Activated naive CD4-positive, alpha-beta T cell treated with anti-CD3 and anti-CD28 coated beads for 36 hours (primary cell): ENCODE measurements at places on chromosomes 5 and 9. TPM values are rescaled to one million over a fixed set of nuclear protein-coding genes. Genes with fewer than 3 reads are reported as not detected.

Gene N4BP3
- 1.6 TPM for total RNA-seq

Gene PTPA
- 94.5 TPM for total RNA-seq

Gene IRX1
- not detected for total RNA-seq

Gene TEX48
- not detected for total RNA-seq

GRCh38 chr9:4137234-4137633 is 162.6 kb downstream of the GLIS3 start:
- no peak for DNase-seq
- no peaks in the 10 kb centered on the region for H3K4me1 ChIP-seq
- H3K27ac ChIP-seq = no peak overlapping the region
- H3K36me3 ChIP-seq = no peaks in the 10 kb centered on the region

DNA sequence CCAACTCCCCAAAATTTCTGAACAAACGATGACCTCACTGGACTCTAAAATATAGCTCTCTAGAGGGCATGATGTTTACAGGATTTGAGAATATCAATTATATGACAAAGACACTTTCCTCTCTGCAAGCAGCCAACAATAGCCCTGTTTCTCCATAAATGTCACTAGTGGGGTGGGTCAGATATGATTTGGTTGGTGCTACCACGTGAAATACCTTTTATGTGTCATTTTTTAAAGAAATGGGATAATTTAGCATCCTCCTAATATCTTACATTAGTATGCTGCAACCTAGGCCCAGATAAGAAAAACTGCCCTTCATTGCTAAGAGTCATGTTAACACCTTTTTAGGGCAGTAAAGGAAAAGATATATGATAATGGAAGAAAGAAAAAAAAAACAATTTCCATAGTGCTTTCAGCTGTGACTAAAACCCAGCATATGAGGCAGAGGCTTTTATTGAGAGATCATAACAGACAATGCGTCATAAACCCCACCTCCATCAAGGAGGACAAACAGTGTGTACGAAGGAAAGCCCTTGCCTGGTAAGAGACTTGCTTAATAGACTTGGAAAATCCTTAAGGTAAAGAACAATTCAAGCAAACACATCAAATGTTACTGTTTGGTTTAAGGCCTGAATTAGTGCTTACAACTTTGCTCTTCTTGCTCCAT is 372.4 kb upstream of the PAPPA start:
- H3K27ac ChIP-seq = no peak overlapping the region
- no peak overlapping the region for H3K4me3 ChIP-seq
- H3K4me1 ChIP-seq = no peaks in the 10 kb centered on the region
- H3K27me3 ChIP-seq = no peaks in the 10 kb centered on the region
- no peaks in the 10 kb centered on the region for H3K36me3 ChIP-seq
- DNase-seq = no peak

DNA sequence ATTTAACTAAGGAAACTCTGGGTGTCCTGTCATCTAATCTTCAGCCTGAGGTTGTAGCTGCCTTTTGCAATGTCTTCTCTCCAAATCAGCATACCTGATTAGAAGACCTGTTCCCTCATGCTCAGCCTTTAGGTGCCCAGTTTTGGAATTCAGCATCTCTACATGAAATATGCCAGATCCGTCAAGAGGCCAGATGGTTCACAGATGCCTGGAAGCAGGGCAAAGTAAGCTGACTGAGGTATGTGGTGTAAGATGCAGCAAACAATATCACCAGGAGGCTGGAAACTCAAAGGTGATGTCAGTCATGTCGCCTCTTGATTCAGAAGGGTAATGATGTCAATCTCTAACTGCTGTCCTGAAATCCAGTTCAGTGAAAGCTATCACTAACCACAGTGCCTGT is 324.4 kb downstream of the PRELID2 start:
- no peak overlapping the region for H3K27ac ChIP-seq
- no peak for DNase-seq

DNA sequence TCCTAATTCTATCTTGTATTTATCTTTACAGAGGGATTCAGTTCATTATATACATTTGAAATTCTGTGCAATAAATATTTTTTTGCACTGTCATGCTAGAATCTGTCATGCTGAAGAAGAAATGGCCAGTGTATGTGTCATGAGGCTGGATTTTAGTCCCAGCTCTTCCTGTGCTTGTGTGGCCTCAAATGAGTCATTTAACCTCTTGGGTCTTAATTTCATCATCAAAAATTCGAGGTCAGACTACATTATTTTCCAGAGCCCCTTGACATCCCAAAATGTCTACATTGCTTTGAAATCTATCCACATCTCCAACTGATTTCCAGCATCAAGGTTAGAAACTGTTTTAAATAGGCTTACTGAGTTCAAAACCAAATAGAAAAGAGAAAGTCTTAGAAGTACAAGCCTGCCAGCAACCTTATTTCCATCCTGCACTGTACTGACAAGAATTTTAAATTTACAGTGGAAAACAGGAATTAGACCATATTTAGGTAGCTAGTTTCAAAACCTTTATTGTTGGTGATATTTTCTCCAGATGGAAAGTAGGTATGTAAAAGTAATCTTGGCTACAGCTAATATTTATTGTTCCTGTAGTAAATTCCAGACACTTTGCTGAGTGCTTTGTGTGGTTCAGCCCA is 96.7 kb upstream of the MAMDC2 start:
- no peaks in the 10 kb centered on the region for H3K36me3 ChIP-seq
- no peak overlapping the region for H3K4me3 ChIP-seq
- DNase-seq = no peak
- H3K4me1 ChIP-seq = no peaks in the 10 kb centered on the region

DNA sequence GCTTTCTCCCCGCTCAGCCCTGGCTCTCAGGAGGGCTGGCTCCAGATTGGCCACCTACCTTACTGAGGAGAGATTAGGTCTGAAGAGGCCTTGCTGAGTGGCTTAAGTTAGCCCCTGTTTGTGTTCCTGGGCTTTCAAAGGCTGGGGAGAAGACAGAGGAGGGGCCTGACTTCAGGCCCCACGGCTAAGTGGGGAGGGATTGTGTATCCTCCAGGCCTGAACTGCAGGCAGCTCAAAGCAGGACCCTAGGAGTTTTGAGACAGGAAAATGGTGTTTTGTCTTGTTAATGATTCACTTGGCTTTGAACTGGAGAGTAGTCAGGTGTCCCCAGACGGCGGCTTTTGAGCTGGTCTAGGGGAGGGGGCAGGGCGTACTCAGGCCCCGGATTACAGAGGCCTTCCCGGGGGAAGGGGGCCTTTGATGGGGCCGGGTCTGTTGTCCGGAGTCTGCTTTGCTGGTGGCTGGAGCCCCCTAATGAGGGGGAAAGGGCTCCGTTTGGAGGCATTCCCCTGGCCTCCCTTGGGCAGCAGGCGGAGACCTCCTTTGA is 162.0 kb upstream of the SMIM23 start:
- DNase-seq = no peak
- H3K36me3 ChIP-seq = no peaks in the 10 kb centered on the region
- H3K27ac ChIP-seq = no peak overlapping the region
- no peak overlapping the region for H3K4me3 ChIP-seq
- no peaks in the 10 kb centered on the region for H3K4me1 ChIP-seq

- no peaks in the 10 kb centered on the region for H3K27me3 ChIP-seq
- no peaks in the 10 kb centered on the region for H3K36me3 ChIP-seq
- no peak overlapping the region for H3K27ac ChIP-seq
- no peak overlapping the region for H3K4me3 ChIP-seq
- no peaks in the 10 kb centered on the region for H3K4me1 ChIP-seq
- DNase-seq = no peak
Measured at GRCh38 chr5:4584982-4585381, 555.1 kb upstream of the ADAMTS16 start.
